Peyer's patch (tissue), 4 donors: ENCODE measurements at places on chromosomes 13 and 19. TPM values are rescaled to one million over a fixed set of nuclear protein-coding genes. Genes with fewer than 3 reads are reported as not detected.
A peak's percentile ranks its signal among the peaks of the same experiment; 100 is the strongest.

GRCh38 chr19:2059422-2060201 lies 8.6 kb upstream of the MKNK2 start:
- no peaks in the 10 kb centered on the region for H3K36me3 ChIP-seq
- peak overlapping the region; percentile 100 for H3K27ac ChIP-seq
- peak; percentile 93 for DNase-seq
- peaks cover 4% of the 10 kb centered on the region for H3K4me1 ChIP-seq

ZNF471 gene
- 2.0 TPM for total RNA-seq

DNA sequence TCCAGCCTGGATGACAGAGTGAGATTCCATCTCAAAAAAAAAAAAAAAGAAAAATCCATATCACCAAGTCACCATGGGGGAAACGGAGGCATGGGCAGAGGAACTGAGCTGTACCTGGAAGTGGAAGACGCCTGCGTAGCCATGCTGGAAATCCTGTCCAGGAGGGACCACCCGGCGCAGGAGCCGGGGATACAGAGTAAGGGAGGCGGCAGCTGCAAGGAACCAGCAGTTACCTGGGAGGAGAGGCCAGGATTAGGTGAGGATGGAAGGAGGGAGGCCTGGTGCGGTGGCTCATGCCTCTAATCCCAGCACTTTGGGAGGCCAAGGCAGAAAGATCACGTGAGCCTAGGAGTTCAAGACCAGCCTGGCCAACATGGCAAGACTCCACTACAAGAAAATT lies 2.0 kb downstream of the CAPN12 start:
- H3K4me3 ChIP-seq = no peak overlapping the region
- H3K27ac ChIP-seq = no peak overlapping the region
- no peaks in the 10 kb centered on the region for H3K36me3 ChIP-seq

GGN gene
- total RNA-seq = 2.5 TPM

DNA sequence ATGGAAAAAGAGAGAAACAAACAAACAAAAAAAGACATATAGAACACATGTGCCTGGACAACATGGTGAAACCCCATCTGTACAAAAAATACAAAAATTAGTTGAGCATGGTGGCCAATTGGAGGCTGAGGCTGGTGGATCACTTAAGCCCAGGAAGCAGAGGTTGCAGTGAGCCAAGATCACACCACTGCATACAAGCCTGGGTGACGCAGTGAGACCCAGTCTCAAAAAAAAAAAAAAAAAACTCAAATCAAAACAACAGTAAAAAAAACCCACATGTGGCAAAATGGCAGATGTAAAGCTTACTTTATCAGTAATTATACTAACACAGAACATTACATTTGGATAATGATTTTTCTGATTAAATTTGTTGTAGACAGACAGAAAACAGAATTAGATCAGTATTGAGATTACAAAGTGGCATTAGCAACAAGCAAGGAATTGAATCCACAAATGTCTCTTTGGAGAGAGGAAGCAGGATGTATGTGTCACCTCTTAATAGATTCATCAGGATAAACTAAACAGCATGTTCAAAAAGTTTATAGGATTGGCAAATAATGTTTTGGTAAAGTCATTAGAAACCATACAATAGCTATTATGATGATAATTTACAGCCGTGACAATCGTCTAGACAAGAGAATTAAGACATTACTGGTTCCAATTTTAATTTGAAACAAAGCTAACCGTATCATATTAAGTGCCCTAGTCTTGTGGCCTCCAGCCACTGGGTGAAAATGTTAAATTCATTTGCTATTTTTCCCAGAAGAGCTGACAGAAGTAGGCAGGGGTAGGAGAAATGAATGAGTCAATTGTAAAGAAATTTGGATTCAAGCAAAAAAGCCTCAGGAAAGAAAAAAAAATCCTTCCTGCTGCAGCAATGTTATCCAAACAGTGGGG lies 206.0 kb downstream of the FGF14 start:
- H3K4me3 ChIP-seq = no peak overlapping the region
- DNase-seq = no peak
- H3K4me1 ChIP-seq = no peaks in the 10 kb centered on the region
- H3K27ac ChIP-seq = no peak overlapping the region
- no peaks in the 10 kb centered on the region for H3K27me3 ChIP-seq

GRCh38 chr19:10431943-10432735 lies 11.8 kb downstream of the PDE4A start:
- peak overlapping the region; percentile 64 for H3K4me3 ChIP-seq
- peak overlapping the region; percentile 87 for H3K27ac ChIP-seq
- DNase-seq = peak; percentile 90
- H3K36me3 ChIP-seq = no peaks in the 10 kb centered on the region

- DNase-seq = no peak
- H3K36me3 ChIP-seq = no peaks in the 10 kb centered on the region
- no peak overlapping the region for H3K27ac ChIP-seq
Observed at GRCh38 chr19:41912899-41913537, 15.2 kb downstream of the ERFL start.

DNA sequence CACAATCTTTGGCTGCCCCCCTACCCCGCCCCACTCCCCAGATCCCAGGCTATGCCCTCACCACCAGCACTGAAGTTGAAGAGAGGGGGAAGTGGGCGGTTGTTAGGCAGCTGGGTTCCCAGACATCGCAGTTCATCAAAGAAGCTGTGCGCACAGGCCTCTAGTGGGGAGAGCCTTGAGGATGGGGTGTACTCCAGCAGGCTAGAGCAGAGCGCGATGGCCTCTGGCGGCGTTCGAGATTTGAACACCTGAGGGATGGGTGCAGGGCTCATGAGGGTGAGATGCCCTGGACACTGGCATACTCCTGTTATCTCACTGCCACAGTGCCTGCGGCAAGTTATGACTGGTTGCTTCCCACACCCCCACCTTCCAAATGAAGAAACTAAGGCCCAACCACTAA lies 10.0 kb downstream of the GSK3A start:
- H3K36me3 ChIP-seq = peaks cover 94% of the 10 kb centered on the region
- H3K27ac ChIP-seq = no peak overlapping the region
- no peak for DNase-seq

IFNL1 gene
- total RNA-seq = not detected

JUND gene
- 629 TPM for total RNA-seq
